ENCODE measurements at places on chromosomes 4 and X.

GRCh38 chr4:74793757-74794381 is 454 bp downstream of the BTC start:
- DNase-seq = peak; percentile 44

DNA sequence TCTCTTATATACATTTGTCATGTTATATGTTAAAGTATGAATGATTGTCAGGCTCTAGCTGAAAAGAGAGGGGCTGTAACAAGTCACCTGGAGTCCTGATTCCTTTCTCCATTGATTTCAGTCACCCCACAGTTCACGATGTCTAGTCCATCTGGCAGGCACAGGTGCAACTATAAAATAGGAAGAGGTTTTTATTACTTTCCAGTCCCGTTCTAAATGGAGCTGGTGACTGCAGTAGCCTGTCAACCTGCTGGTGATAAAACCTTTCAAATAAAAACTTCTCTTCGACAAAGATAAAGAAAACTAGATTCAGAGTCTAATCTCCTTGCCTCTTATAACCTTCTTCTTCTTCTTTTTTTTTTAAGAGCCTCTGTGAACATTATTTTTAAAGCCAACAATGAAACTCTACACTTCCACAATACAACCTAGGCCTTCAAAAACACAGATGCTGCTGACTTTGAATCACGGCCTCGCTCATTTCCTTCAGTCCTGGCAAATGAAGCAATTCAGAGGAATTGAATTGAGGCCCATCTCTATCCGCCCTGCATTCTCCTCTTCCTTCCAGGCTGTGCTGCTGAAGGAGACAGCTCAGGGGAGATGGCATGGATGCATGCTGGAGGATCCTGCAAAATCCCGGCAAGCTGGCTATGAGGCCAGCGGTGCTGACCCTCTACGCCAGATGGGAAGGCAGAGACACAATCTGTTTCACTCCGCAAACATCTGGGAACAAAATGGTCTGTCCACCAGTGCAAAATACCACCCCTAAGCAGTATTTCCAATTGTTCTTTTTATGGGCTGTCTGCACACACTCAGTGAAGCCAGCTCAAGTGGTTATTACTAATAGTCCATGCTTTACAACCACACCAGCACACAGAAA is 27.3 kb upstream of the CDKN2AIP start:
- DNase-seq = no peak

DNA sequence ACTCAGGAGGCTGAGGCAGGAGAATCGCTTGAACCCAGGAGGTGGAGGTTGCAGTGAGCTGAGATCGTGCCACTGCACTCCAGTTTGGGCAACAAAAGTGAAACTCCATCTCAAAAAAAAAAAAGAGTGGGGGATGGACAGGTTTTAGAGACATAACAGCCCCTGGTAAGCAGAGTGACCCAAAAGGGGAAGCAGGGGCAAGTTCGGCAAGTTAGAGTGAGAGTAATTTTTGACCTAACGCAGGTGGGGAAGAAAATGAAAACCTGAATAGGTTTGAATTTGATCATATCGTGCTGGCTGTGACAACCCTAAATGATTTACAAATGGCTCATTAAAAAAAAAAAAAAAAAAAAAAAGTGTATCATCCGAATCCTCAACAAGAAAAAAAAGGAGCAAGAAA is 25.7 kb upstream of the TMEM131L start:
- no peak for DNase-seq

GRCh38 chrX:36867143-36867542 is 141.0 kb upstream of the FAM47C start:
- peak; percentile 29 for DNase-seq

DNA sequence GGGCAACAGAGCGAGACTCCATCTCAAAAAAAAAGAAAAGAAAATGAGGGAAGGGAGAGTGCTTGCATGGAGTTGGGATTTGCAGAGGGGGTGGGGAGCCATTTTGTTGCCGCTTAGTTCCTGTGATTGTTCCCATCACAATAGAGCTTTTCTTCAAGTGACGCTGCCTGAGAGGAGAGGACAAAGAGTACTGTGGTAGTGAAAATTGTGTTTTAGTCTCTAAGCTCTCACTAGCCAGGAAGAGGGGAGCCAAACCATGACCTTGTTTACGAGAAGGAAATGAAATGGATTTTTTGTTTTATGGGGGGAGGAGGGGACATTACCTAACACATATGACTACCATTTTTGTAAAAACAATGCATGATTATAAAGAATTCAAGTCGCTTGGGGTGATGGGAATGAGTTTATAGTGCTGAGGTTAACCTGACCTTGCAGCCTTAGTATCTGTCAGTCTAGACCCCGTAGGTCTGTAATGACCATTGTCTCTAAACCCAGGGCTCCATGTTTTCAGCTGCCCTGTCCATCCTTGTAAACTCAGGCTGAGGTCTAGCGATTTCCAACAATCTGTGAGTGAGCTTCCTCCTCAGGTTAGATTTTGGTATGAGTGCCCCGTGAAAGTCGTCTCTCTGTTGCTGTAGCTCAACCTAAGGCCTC is 18.8 kb downstream of the SRD5A3 start:
- no peak for DNase-seq

DNA sequence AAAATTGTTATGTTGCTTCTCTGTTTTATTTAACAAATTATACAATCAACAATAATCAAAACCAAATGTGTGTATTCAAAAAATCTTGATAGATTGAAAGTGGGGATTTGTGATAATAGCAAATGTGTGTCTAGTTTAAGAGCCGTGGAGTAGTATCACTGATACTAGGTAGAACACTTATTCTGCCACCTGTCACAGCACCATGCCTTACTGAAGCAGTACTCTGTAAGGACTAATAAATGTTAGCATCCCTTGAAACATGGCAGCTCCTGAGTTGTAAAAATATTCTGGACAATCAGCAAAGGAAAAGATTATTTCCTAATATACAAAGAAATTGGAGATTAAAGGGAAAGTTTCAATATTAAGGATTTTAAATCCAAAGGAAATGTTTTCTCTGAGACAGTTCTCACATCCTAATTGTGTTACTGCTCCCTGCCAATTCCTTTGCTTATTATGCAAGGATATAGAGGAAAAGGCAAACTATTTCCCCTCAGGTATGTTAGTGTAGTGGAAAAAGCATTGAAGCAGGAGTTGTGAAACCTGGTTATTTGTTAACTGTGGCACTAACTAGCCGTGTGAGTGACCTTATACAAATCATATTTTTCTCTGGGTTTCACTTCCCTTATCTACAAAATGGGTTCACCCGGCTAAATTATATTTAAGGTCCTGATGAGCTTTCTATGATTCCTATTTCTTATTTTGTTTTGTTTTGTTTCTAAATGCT is 303.1 kb downstream of the ARHGAP24 start:
- peak; percentile 38 for DNase-seq
